ENCODE measurements at places on chromosomes 11 and 22.

- DNase-seq = no peak
These were observed 1.1 kb downstream of the PICALM start for GRCh38 chr11:86067851-86068137.

DNA sequence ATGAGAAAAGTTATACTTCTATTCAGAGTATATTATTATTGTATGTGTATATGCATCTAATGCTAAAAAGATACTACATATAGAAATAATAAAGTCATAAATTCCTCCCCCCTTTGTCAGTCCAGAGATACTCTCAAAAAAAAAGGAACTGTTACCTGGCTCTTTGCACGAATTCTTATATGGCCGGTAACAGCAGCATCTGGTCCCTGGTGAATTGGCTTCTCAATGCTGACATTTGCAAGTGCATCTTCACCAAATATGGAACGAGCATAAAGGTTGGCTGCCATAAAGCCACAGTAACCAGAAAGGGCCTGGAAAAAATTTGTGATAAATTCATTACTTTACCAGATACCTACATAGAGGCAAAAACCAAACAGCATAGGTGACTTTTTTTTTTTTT is 41.2 kb downstream of the COPB1 start:
- no peak for DNase-seq

- DNase-seq = no peak
These were observed 13.3 kb downstream of the TTC38 start for GRCh38 chr22:46280999-46281623.

DNA sequence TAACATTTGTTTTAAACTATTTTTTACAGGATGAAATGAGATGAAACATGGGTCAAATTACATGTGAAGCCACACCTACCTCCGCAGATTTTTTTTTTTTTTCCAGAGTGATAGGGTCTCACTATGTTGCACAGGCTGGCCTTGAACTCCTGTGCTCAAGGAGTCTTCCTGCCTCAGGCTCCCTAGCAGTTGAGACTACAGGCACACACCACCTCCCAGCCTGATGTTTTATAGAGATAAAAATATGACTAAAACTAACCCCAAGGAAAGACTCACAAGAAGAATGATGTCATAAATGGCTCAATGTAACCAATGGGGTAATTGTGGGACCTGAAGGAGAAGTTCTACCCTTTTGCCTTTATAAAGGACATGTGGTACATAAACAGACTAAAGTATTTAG is 52.3 kb upstream of the SOX6 start:
- DNase-seq = no peak

DNA sequence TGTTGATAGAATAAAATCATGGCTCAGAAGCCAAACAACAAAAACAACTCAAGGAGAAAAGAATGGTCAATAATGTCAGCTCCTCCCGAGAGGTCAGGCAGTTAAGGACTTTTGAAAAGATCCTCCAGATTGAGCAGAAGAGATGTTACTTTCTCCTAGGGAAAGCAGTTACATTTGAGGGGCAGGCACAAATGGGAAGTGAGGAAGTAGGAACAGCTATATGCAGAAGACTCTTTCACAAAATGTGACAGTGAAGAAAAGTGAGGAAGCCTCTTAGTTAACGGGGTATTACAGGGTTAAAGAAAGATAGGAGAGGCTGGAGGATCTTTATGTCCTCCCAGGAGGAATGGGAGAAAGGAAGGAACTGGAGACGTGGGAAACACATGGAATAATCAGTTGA is 3.4 kb downstream of the DCHS1 start:
- DNase-seq = no peak
